Transverse colon (tissue), 4 donors: ENCODE measurements at places on chromosomes 4 and X. TPM values are rescaled to one million over a fixed set of nuclear protein-coding genes. Genes with fewer than 3 reads are reported as not detected.

GRCh38 chrX:129769467-129770154 lies 10.1 kb upstream of the SASH3 start:
- peak; percentile 53 for DNase-seq

- DNase-seq = no peak
Observed at GRCh38 chr4:67459164-67459563, 86.1 kb downstream of the CENPC start.

DNA sequence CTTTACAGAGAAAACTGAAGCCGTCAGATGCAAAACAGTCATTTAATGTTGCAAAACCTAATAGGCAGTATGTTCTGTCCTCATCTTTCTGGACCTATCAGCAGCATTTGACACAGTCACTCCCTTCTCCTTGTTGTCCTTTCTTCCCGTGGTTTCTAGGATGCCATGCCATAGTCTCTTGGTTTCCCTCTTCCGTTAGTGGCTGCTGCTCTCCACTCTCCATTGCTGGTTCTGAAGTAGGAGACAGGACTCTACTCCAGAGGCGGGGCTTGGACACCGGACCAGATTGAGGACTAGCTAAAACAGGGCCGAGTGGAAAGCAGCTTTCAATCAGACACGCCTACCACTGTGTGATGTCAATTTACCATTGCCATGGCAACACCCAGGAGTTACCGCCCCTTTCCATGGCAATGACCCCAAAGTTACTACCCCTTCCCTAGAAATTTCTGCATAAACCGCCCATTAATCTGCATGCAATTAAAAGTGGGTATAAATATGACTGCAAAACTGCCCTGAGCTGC lies 88.8 kb upstream of the CCDC160 start:
- DNase-seq = no peak

DNA sequence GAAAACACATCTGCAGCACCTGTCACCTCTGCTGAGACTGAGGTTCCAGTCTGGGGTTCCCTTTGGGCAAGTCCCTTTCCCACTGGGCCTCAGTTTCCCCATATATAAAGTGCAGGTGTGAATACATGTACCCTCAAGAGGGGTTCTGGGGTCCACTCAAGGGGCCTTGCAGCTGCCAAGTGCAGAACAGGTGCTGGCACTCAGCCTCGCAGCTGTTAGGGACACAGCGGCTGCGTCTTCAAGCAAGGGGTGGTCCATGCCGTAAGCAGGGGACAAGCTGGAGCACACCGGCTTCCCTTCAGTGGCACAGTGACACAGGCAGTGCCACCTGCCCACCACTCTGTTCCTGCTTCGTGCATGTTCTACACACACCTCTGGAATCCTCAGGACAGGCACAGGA lies 86.9 kb upstream of the PSAPL1 start:
- no peak for DNase-seq

DNA sequence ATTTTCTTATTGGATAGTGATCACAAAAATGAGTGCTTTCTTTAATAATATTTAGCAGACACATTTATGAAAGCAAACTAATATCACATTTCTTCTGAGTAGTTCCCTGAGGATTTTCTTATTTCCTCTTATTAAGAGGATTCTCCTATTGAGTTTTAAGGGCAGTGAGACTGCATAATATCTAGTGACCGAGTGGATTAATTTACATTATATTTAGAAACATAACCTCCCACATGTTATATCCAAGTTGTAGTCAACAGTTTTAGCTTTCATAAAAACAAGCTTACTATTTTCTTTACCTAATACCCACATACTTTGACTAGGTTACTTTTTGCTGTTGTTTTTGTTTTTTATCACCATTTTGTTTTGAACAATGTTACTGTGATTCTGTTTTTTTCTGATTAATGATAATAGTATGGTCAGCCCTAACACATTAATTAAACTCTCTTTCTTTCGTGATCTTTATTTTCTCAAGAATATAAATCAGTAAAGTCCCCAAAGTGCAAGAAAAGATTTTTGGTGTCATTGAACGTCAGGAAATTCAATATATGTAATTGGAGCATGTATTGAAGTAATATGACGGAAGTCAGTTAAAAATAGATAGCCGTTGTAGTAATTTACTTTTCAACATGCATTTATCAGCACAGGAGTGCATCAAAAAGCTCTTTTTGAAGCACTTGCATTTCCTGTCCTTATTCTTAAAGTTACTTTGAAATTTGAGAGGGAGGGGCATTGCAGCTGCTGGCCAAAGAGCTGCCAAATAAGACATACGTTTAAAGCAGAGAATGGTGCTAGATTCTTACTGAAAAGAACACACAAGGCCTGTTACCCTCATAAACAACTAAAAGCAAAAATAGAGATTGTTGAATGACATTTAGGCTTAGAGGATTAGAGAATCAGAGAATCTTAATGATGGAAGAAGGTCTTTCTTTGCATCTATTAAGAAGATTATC lies 25.2 kb downstream of the DDIT4L start:
- DNase-seq = no peak

The VEGFD gene
- total RNA-seq = 0.95 TPM

GRCh38 chrX:33053001-33053400 lies 158.3 kb downstream of the DMD start:
- DNase-seq = no peak

The ABHD18 gene
- 22.3 TPM for total RNA-seq

DNA sequence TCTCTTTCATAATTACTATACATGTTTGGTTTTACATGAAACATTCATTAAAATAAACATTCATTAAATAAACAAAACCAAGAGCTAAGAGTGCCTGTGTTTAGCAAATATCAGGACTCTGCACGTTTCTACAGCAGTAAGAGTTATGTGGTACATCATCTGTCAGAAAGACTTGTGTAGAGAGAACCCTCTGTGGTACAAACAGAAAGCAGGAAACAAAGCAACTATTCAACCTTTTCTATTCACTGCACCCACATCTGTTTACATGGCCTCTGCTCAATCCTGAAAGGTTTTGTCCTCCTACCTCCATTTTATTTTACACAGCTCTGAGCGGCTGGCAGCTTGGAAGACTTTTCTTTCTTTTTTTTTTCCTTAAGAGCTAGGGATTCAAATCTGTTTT lies 90.7 kb upstream of the PCDH18 start:
- no peak for DNase-seq

DNA sequence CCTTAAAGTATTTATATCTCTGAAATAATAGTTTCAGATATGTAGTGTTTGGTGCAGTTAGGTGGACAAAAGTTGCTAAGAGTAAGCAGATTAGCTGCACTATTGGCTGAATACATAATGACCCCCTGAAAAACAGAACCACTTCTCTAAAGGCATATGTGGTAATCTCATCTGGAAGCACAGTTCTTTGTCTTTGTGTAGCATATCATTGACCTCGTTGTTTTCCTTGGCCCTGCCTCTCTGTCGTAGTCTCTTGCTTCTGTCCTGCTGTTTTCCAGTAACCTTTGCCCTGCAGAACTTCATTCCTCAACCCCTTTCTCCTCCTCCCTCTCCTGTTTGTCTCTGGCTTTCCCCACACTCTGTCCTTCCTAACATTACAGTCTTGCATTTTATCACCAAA lies 41.4 kb downstream of the JADE3 start:
- DNase-seq = no peak

DNA sequence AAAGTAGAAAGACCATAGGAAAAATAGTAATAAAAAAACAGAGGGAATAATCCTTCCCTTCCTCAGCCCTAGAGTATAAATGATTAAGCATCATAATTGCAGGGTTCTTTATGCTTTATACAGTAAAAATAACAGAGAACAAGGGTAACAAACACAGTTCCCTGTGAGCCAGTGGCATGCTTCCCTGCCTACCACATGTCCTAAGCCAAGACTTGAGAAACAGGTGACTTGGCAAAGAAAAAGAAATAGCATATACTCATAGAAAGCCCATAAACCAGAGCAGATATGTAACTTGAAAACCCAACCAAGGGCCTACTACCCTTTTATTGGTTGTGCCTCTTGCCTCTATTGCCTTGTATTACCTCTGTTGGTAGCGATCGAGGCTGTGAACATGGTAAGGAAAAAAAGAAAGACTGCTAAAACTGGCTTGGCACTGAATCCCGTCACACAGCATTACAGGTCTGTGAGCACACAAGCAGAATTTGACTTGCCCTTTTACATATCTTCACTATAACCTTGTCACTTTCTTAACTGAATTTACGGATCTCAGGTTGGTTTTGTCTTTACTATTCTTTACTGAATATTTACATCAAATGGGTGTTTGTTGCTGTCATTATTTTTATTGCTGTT lies 30.9 kb upstream of the MYOZ2 start:
- DNase-seq = no peak

The HERC6 gene
- 3.2 TPM for total RNA-seq

DNA sequence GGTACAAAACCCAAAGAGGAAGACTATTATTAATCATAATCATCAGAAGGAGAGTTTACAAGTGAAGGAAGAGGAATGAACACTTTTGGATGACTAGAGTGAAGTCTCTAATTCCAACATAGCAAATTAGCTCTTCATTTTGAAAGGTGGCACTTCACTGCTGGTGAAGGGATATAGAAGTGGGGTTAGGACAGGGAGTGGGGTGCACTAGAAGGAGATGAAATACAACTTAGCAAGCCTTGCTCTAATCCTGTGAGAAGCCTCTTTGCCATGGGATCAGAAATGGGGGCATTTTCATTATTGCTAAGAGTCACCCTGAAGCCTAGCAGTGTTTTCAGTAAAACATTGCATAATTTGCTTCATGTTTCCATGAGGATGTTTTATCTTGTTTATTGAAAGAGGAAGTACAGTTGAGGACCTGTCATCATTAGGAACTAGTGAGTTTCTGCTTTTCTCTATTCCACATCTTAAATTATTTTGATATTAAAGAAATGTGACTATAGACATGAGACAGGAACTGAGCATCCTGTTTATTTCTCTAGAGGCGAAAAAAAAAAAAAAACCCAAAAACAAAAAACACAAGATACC lies 9.3 kb upstream of the GRPR start:
- no peak for DNase-seq

GRCh38 chr4:20423420-20423819 lies 171.7 kb downstream of the SLIT2 start:
- no peak for DNase-seq

- no peak for DNase-seq
Observed at GRCh38 chrX:13093529-13094140, 49.2 kb upstream of the FAM9C start.

DNA sequence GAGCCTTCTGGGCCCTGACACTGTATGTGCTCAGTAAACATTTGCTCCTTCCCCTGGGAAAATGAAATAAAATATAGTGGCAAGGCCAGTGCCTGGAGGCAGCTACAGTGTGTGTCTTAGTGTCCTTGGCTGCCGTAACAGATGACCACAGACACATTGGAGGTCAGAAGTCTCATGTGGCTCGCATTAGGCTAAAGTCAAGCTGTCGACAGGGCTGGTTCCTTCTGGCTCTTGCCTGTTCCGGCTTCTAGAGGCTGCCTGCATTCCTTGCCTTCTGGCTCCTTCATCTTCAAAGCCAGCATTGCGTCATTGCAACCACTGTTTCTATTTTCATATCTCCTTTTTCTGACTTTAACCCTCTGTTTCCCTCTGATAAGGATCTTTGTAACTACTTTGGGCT lies 83.6 kb upstream of the STX18 start:
- DNase-seq = no peak

DNA sequence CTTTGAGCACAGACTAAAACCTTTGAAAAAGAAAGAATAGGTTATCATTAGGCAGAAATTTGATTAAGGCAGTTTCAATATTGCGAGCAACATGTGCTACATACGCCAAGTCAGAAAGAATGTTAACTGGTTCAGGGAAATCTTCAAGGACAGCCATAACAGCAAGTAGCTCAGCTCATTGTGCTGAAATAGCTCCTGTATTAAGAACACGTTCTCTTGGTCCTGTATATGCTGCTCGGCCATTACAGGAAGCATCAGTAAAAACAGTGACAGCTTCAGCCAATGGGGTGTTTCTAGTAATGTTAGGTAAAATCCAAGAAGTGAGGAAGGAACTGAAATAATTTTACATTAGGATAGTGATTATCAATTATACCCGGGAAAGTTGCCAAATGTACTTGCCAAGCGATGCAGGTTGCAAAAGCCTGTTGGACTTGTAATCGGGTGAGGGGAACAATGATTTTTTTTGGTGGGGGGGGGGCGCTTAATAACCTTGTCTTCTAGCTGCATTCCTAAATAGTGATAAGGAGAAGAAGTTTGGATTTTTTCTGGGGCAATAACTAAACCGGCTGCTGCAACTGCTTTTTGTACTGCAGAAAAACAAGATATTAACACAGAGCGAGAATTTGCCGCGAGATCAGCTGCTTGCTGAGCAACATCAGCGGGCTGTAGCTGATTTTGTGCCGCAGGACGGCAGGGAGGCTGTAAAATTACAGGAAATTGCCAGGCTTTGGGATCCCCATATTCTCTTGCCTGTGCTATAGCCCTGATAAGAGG lies 49.4 kb upstream of the RASSF6 start:
- no peak for DNase-seq

The MAGEA12 gene
- total RNA-seq = not detected

- DNase-seq = no peak
Observed at GRCh38 chrX:48910926-48911411, 477 bp downstream of the SLC35A2 start.

- DNase-seq = no peak
Observed at GRCh38 chr4:26765515-26765914, 95.1 kb upstream of the STIM2 start.

DNA sequence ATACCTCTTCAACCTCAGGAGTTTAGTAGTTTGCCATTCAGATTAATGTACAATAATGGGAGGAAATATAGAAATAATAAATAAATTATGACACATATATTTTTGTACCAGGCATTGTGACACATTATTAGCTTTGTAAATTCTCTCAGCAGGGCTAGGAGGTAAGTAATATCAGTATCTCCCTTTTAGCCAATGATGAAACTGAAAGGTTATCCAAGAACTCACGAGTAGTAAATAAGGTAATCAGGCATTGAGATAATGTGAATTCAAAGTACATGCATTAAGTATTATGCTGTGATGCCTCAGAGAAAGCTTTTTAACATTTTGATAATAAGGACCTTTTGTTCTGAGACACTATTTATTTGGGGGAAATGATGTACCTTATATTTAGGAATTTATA lies 5.3 kb upstream of the ARAP2 start:
- DNase-seq = no peak

GRCh38 chrX:124414281-124414680 lies 67.9 kb downstream of the SH2D1A start:
- no peak for DNase-seq

The MAGEA2 gene
- not detected for total RNA-seq

The GAGE13 gene
- not detected for total RNA-seq

DNA sequence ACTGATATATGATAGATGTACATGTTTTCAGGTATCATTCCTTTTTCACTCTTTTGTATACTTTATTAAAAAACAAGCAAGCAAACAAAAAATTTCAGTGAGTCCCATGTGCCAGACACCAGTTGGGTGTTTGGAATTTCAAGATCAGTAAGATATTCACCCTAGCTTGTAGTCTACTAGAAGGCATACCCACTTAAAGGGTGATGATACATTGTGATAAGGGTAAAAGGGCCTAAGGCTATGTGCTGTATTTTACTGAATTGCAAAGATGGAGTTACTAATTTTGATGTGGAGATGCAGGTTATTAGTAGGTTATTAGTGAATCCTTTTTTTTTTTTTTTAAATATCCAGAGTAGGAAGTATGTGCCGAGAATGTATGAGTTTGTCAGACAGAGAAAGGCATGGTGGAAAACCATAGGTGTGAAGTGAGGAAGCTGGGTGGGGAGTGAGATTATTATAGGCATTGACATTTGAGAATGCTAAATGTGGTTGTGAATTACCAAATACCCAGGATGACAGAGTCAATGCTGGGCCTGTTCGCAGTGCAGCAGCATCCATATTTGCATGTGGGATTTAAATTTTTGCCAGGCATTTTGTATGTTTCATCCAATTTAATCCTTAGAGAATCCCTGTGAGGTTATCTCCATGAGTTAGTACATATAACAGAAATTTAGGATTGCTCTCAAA lies 10.1 kb downstream of the STIM2 start:
- DNase-seq = no peak
